ENCODE measurements at places on chromosomes 4 and X. TPM values are rescaled to one million over a fixed set of nuclear protein-coding genes. Genes with fewer than 3 reads are reported as not detected.

TXK gene
- not detected for polyA plus RNA-seq

SPIN2A gene
- polyA plus RNA-seq, result 1.0 TPM

WNK3 gene
- 0.63 TPM for polyA plus RNA-seq

YY2 gene
- 2.0 TPM for polyA plus RNA-seq

SSX1 gene
- not detected for polyA plus RNA-seq

F11 gene
- not detected for polyA plus RNA-seq

SCML2 gene
- polyA plus RNA-seq, result 1.7 TPM

MTMR8 gene
- not detected for polyA plus RNA-seq

FAM9A gene
- not detected for polyA plus RNA-seq

BEND2 gene
- not detected for polyA plus RNA-seq

MRPS18C gene
- 40.1 TPM for polyA plus RNA-seq

- DNase-seq, result no peak
Measured at GRCh38 chrX:118056870-118057269, 59.7 kb downstream of the KLHL13 start.

GRCh38 chrX:112081781-112082652, 559 bp downstream of the TRPC5 start:
- DNase-seq, result no peak

- DNase-seq, result no peak
Measured at GRCh38 chr4:155972098-155972497, 18.4 kb upstream of the CTSO start.

DNA sequence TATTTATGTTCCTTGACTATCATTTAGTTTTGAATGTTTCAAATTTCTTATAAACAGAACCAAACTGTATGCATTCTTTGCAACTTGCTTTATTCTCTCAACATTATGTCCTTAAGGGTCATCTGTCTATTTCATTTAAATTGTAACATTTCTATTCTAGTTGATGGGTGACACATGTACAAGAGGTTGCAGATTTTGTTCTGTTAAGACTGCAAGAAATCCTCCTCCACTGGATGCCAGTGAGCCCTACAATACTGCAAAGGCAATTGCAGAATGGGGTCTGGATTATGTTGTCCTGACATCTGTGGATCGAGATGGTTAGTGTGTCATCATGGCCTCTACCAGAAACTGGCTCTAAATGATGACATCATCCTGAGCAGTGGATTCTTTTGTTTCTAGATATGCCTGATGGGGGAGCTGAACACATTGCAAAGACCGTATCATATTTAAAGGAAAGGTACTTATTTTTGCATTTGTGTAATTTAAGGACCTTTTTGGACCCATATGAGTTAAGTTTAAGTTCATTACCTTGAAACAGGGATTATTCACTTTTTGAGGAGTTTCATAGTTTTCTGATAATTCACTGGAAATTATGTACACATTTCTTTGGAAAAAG, 6.1 kb downstream of the LIAS start:
- peak; percentile 71 for DNase-seq

- no peak for DNase-seq
Measured at GRCh38 chr4:28462766-28463700, 1602.4 kb downstream of the STIM2 start.

- DNase-seq, result no peak
Measured at GRCh38 chr4:113623274-113623894, 138.2 kb downstream of the CAMK2D start.

DNA sequence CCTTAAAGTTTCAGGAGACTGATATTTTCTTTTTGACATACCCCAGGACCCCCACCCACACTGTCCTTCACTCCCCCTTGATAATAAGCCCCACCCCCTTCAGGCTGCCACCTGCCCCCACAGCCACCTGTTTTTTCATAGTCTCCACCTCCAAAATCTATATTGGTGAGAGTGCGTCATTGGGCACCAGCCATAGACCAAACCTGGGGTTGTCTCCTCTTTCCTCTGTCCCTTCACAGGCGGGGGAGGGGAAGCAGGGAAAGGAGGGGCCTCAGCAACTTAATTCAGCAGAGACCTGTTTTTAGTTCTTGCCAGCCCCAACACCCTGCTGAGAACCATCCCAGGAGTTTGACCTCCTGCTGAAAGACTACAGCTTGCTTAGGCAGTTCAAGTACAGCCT, 1.1 kb downstream of the ARHGAP36 start:
- DNase-seq, result no peak

DNA sequence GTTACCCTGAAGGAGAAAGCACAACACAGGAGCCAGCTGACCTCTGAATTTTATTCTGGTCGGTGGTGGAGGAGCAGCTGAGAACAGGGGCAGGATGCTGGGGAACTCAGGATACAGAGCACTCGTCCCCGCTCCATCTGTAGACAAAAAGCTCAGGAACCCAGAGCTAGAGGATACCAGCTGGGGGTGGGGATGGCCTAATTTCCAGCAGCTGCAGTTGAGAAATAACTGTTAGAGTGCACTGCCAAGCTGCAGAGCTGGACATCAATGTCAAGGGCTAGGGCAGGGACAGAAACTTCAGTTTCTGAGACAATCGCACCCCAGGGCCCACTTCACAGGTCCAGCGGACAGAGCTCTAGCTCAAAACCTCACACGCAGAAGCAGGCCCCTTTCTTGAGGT, 122.1 kb upstream of the GUCY1A1 start:
- no peak for DNase-seq

DNA sequence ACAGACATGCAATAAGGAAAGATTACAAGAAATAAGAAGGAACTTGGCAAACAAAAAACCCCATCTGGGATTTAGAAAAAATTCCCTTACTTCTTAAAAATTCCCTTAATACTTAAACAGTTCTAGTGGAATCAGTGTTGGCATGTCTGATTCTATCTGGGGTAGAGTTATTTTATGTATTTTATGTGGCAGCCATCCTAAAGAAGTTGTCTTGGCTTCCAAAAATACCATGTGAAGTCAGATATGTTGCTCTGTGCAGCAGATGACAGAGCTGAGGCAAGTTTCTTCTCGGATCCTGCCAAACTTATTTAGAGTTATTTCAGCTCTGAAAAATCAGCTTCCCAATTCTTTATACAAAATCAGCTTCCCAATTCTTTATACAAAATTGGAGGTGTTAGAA, 14.7 kb downstream of the YY2 start:
- DNase-seq, result no peak

GRCh38 chr4:87002682-87003043, 67.9 kb downstream of the AFF1 start:
- no peak for DNase-seq

DNA sequence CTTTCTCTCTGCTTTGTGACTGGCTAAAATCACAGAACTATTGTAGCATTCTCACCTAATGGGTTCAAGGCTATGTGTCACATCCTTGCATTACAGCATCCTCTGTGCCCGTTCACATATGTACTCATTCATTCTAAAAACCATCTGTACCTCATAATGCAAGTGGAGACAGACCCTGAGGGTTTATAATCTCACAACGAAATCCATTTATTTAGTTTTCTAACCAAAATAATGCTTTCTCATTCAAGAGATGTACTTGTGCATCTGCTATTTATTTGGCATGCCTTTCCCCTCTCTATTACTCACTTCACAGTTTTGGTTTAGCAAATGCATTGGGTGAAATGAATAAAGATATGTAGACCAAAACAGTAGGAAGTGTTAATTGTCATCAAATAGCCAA, 261.5 kb downstream of the DCHS2 start:
- DNase-seq, result no peak

DNA sequence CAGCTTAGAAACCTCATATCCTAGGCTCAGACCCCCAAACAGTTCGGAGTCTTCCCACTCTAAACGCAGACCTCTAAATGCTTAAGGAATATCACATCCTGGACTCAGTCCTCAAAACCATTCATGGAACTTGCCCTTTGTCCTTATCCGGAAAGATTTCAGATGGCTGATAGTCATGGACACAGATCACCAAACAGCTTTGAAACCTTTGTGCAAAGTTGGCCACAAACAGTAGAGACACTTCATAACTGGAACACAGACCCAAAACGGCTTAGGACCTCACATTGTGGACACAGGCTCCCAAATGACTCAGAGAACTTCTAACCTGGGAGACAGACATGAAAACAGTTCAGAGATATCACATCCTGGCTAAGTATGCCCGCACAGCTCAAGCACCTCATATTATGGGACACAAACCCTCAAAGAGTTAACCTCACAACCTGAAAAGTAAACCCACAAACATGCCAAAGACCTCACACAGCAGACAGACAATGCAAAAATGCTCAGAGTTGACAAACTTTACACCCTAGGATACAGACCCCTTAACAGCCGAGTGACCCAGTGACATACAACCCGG, 15.5 kb downstream of the SUV39H1 start:
- DNase-seq, result no peak

GRCh38 chr4:86939729-86940575, 5.1 kb downstream of the AFF1 start:
- no peak for DNase-seq

DNA sequence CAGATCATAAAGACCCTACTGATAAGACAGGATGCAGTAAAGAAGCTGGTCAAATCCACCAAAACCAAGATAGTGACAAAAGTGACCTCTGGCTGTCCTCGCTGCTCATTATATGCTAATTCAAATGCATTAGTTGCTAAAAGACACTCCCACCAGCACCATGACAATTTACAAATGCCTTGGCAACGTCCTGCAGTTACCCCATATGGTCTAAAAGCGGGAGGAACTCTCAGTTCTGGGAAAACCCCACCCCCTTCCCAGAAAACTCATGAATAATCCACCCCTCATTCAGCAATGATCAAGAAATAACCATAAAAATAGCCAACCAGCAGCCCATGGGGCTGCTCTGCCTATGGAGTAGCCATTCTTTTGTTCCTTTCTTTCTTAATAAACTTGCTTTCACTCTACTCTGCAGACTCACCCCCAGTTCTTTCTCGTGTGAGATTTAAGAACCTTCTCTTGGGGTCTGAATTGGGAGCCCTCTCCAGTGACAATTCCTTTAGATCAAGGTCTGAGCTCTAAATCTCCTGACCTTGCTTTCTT, 217.1 kb upstream of the STS start:
- no peak for DNase-seq

DNA sequence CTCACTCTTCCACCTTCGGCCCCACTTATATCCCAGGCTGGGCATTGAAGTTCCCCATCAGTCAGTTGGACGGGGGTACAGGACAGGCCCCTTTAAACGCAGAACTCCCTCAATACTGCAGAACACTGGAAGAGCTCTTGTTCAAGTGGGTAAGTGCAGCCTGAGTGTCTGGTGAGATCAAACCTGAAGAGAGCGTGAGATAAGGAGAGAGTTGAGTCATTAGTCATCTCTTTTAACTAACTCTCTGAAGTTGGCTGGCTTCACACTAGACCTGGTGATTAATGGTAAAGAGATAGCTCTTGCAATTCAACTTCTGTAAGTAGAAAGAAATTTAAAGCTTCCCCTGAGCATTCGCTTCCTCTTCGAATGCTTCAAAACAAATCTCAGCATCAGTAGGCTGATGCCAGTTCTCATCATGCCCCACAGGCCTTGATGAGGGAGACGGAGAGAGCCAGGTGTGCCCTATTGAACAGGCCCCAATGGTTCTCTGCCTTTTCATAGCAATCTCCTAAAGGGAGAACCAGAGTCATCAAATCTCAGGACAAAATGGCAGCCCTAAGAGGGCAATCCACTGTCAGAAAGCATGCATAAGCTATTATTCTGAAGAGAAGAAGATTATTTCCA, 41.0 kb upstream of the JADE1 start:
- DNase-seq, result no peak

DNA sequence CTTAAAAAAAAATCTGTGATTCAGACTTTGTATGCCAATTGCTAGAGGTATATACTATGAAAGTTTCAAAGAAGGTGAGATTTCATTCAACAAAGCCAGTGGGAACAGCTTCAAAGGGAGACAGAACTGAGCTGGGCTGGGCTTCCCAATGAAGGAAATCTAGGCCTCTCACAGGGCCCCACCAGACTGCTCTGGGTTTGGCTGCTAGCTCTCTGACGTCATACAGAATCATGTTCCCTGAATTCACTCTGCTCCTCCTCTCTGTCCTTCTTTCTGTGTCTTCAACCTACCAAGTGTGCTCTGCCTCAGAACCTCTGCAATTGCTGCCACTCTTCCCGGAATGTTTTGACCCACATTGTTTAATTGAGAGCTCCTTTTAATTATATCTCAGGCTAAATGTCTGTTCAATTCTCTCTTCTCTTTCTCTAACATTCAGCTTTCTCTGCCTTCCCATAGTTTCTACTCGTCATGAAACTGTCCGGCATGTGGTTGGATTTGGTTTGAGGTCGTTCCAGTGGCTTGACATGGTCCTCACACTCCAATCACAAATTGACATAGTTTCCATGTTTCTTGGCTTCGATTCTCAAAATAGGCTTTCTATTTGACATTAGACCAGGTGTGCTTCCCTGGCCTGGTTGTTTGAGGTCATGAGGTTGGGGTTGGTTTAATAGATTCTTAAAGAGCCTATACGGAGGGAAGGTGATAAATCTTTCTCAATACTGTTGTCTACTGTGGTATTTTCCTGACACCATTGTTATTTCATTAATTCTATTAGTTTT, 282.1 kb upstream of the EMCN start:
- DNase-seq, result no peak

DNA sequence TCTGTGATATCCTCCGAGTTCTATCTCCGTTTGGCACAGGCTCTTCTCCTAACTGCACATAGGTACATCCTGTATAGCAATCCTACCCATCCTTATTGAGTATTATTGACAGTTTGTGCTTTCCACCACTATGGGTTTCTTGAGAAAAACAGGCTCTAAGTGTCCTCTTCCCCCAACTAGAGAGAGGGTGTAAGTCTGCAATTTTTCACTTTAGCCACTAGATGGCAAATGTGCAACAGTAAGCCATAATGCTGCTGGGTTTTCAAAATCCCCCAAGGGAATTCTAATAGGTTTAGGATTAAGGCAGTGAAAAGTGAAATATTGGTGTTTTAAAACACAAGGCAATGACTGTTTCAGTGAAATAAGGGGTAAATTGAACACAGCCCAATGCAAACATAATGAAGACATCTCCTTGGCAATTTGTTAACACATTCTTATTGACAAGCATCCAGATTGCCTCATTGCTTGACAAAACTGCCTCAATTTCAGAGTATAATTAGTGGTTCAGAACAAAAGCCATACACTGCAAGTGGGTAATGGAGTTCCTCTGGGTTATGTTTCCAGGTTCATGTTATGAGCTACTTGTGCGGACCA, 239.0 kb upstream of the HTR2C start:
- DNase-seq, result no peak

- no peak for DNase-seq
Measured at GRCh38 chr4:136750897-136751296, 781.4 kb downstream of the PCDH18 start.

GRCh38 chrX:133514486-133514885, 99.2 kb upstream of the GPC4 start:
- no peak for DNase-seq

DNA sequence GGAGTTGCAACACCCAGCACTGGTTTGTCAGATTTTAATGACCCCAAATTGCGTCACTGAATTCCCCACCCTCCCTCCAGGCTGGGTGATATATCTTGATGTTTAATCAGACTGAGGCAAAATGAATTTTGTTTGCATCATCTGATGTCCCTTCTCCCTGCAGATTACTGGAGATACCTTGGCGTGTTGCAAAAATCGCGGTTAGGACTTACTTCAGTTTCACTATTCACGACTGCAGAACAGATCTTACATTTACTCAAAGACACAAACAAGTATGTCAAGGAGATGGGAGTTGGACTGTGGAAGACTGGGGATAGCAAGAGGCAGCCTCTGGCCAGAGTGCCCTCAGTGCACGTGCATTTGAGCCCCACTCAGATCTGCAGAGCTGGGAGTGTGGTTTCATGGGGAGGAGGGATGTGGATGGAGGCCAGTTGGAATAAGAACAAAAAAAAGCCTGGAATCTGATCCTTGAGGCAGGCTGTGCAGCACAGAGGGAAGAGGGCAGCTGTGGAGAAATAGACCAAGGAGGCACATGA, 92.2 kb upstream of the MTM1 start:
- DNase-seq, result peak; percentile 16

GRCh38 chr4:61468024-61468720, 268.0 kb downstream of the ADGRL3 start:
- DNase-seq, result no peak
